ENCODE measurements at places on chromosomes 11 and 22. TPM values are rescaled to one million over a fixed set of nuclear protein-coding genes. Genes with fewer than 3 reads are reported as not detected.

The FBXO7 gene
- 77.6 TPM for total RNA-seq

The RGL4 gene
- total RNA-seq, result not detected

The CYB5R2 gene
- 3.6 TPM for total RNA-seq

The DYNC2H1 gene
- total RNA-seq, result 15.5 TPM

The DEFB131B gene
- not detected for total RNA-seq

The PRODH gene
- total RNA-seq, result 0.23 TPM

- DNase-seq, result no peak
These were observed 19.6 kb upstream of the DRICH1 start for GRCh38 chr22:23651676-23652075.

GRCh38 chr11:80533463-80533862, 1092.6 kb upstream of the TENM4 start:
- no peak for DNase-seq

- no peak for DNase-seq
These were observed 67.5 kb downstream of the GAB2 start for GRCh38 chr11:78350091-78350645.
